ENCODE measurements at places on chromosomes 5 and 9.

GRCh38 chr9:35606138-35606504 lies 1.1 kb downstream of the TESK1 start:
- peak overlapping the region; percentile 97 for H3K27ac ChIP-seq
- peak overlapping the region; percentile 82 for H3K4me3 ChIP-seq
- no peaks in the 10 kb centered on the region for H3K27me3 ChIP-seq
- DNase-seq, result no peak

GRCh38 chr9:129351058-129351641 lies 173.1 kb upstream of the IER5L start:
- no peak overlapping the region for H3K27ac ChIP-seq
- no peaks in the 10 kb centered on the region for H3K27me3 ChIP-seq
- no peaks in the 10 kb centered on the region for H3K36me3 ChIP-seq
- H3K4me3 ChIP-seq, result peak overlapping the region; percentile 59

DNA sequence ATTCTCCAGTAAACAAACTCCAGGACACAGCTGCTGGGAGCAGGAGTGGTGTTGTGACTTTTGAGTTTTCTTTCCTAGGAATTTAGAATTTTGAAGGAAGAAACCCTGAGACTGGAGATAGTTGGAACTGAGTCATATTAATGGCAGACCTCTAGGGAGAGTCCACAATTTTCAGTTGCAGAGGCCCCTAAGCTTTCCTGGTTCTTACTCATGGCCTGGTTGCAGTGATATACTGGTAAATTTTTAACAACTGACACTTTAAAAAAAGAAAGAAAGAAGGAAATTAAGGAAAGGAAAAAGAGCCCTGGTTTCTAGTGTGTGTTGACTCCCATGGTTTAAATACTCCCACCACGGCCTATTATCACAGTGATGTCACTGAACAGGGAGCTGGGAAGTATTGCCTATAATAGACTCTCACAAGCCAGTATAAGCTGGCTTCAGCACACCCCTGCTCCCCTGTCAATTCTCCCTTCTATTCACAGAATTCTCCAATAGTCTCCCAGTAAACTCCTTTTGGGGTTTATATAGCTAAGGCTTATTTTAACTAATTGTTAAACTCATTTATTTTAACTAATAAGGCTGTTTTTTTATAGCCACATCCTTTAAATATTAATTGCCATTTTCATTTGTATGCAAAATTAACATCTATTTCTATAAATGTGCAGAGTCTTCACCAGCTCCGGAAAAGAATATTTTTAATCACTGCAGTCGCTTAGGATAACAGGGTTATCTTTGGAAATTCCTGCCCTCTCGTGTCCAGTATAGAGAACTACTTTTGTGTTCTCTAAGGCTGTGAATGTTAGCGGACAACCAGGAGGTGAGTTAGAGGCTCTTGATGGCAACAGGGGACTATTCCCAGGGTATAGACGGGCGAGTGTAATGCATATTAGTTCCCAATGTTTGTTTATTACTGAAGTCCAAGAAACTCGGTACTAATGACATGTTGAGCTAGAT lies 59.7 kb downstream of the GGTA1 start:
- H3K36me3 ChIP-seq, result no peaks in the 10 kb centered on the region
- H3K4me1 ChIP-seq, result no peaks in the 10 kb centered on the region
- no peaks in the 10 kb centered on the region for H3K27me3 ChIP-seq
- no peak overlapping the region for H3K4me3 ChIP-seq
- H3K27ac ChIP-seq, result no peak overlapping the region

- no peaks in the 10 kb centered on the region for H3K4me1 ChIP-seq
- no peak overlapping the region for H3K27ac ChIP-seq
- no peaks in the 10 kb centered on the region for H3K36me3 ChIP-seq
- no peaks in the 10 kb centered on the region for H3K27me3 ChIP-seq
- no peak for DNase-seq
- H3K4me3 ChIP-seq, result no peak overlapping the region
Measured at GRCh38 chr5:159704160-159704559, 212.1 kb upstream of the ADRA1B start.

GRCh38 chr9:4725706-4726442 lies 15.1 kb downstream of the AK3 start:
- H3K4me3 ChIP-seq, result no peak overlapping the region
- peaks cover 16% of the 10 kb centered on the region for H3K36me3 ChIP-seq
- no peak overlapping the region for H3K27ac ChIP-seq
- H3K4me1 ChIP-seq, result no peaks in the 10 kb centered on the region

DNA sequence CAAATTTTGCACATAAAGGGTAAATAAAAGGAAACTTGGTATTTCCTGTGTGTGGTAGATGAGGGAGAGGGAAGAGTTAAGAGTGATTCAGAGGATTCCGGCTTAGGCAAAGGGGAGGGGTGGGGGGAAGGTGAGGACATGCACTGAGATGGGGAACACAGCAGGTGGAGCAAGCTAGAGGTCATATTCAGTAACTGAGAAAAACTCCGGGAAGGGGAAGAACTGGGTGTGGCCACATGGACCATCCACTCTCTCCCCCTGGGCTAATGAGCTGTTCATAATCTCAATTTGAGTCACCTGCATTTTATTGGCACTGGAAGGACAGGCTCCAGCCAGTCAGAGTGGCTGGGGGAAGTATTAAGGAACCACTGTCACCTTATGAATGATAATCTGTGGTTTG lies 45.1 kb upstream of the UGCG start:
- no peaks in the 10 kb centered on the region for H3K36me3 ChIP-seq
- DNase-seq, result no peak
- H3K4me1 ChIP-seq, result no peaks in the 10 kb centered on the region
- H3K27me3 ChIP-seq, result no peaks in the 10 kb centered on the region

GRCh38 chr9:137461663-137462395 lies 2.7 kb upstream of the NSMF start:
- no peak for DNase-seq
- no peaks in the 10 kb centered on the region for H3K27me3 ChIP-seq
- H3K4me3 ChIP-seq, result peak overlapping the region; percentile 15
- peaks cover 16% of the 10 kb centered on the region for H3K4me1 ChIP-seq

DNA sequence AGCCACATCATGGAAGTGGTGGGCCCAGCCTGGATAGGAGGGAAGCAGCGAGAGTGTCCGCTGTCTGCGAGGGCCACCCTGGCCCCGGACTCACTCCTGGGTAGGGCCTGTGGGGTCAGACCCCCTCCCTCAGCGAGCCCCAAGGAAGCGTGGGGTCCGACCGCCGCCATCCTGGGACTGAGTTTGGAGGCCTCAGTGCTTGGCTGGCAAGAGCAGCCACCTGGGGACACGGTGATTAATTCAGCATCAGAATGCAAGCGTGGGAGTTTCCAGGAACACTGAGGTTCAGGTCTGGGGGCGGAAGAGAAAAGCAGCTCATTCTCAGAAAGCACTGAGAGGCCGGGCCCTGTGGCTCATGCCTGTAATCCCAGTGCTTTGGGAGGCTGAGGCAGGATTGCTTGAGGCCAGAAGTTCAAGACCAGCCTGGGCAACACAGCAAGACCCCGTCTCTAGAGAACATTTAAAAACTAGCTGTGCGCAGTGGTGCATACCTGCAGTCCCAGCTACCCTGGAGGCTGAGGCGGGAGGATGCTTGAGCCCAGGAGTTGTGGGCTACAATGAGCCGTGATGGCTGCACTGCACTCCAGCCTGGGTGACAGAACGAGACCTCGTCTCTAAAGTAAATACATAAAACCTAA lies 18.3 kb upstream of the CAMSAP1 start:
- H3K4me1 ChIP-seq, result no peaks in the 10 kb centered on the region
- H3K4me3 ChIP-seq, result no peak overlapping the region
- no peaks in the 10 kb centered on the region for H3K36me3 ChIP-seq
- H3K27me3 ChIP-seq, result no peaks in the 10 kb centered on the region
- no peak for DNase-seq

- no peak overlapping the region for H3K27ac ChIP-seq
- no peaks in the 10 kb centered on the region for H3K27me3 ChIP-seq
- no peak for DNase-seq
- no peaks in the 10 kb centered on the region for H3K36me3 ChIP-seq
- no peaks in the 10 kb centered on the region for H3K4me1 ChIP-seq
Measured at GRCh38 chr5:169128679-169129078, 172.3 kb downstream of the SLIT3 start.

GRCh38 chr5:156446526-156446925 lies 119.6 kb downstream of the SGCD start:
- H3K36me3 ChIP-seq, result no peaks in the 10 kb centered on the region
- H3K27ac ChIP-seq, result no peak overlapping the region
- no peaks in the 10 kb centered on the region for H3K4me1 ChIP-seq
- H3K4me3 ChIP-seq, result no peak overlapping the region
- H3K27me3 ChIP-seq, result no peaks in the 10 kb centered on the region
- no peak for DNase-seq

DNA sequence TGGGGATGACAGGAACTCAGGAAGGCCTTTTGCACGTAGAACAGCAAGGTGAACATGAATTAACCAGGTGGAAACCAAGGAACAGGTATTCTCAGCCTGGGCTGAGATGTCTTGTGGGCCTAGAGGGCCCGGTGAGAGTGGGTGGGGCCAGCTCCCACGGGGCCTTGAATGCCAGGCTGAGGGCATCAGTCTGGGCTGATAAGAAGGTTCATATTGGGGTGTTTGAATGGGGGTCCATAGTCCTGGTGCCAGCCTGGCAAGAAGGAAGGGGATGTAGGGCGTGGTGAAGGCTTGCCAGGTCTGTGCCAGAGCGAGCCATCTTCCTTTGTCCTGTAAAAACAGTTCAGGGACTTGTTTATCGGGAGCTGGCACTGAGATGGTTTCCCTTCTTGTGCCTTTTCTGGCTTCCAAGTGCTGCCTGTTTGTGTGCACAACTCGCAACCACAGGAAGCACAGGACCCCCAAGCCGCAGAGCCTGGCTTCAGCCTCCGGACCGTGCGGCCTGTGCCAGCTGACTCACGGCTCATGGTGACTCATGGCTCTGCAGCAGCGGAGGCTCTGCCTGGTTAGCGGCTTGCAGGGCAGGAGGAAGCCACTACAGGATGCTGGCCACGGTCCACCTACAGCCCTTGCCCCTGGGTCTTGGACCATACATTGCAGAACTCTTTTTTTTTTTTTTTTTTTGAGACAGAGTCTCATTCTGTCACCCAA lies 2.4 kb downstream of the CARD19 start:
- peaks cover 45% of the 10 kb centered on the region for H3K4me1 ChIP-seq
- peak overlapping the region; percentile 98 for H3K27ac ChIP-seq
- H3K4me3 ChIP-seq, result no peak overlapping the region
- H3K36me3 ChIP-seq, result no peaks in the 10 kb centered on the region
- DNase-seq, result peak; percentile 72

- H3K4me1 ChIP-seq, result no peaks in the 10 kb centered on the region
- H3K27me3 ChIP-seq, result peaks cover 48% of the 10 kb centered on the region
- no peak overlapping the region for H3K4me3 ChIP-seq
- H3K36me3 ChIP-seq, result no peaks in the 10 kb centered on the region
- no peak for DNase-seq
- no peak overlapping the region for H3K27ac ChIP-seq
Measured at GRCh38 chr5:50958852-50959457, 292.5 kb downstream of the PARP8 start.

GRCh38 chr5:31767335-31768031 lies 128.6 kb downstream of the PDZD2 start:
- H3K27me3 ChIP-seq, result no peaks in the 10 kb centered on the region
- H3K4me1 ChIP-seq, result no peaks in the 10 kb centered on the region
- H3K4me3 ChIP-seq, result no peak overlapping the region
- H3K27ac ChIP-seq, result no peak overlapping the region
- no peak for DNase-seq

GRCh38 chr5:142757564-142757963 lies 12.6 kb upstream of the ARHGAP26 start:
- H3K4me3 ChIP-seq, result no peak overlapping the region
- H3K27ac ChIP-seq, result no peak overlapping the region
- no peaks in the 10 kb centered on the region for H3K36me3 ChIP-seq

GRCh38 chr5:159021901-159022556 lies 77.7 kb downstream of the EBF1 start:
- no peaks in the 10 kb centered on the region for H3K36me3 ChIP-seq
- no peaks in the 10 kb centered on the region for H3K27me3 ChIP-seq
- no peak overlapping the region for H3K27ac ChIP-seq
- peaks cover 17% of the 10 kb centered on the region for H3K4me1 ChIP-seq
- H3K4me3 ChIP-seq, result no peak overlapping the region

GRCh38 chr5:73968246-73968645 lies 342.2 kb downstream of the ARHGEF28 start:
- no peak overlapping the region for H3K27ac ChIP-seq
- no peaks in the 10 kb centered on the region for H3K4me1 ChIP-seq
- DNase-seq, result no peak
- no peaks in the 10 kb centered on the region for H3K36me3 ChIP-seq
- H3K27me3 ChIP-seq, result no peaks in the 10 kb centered on the region

GRCh38 chr5:31880449-31880848 lies 241.5 kb downstream of the PDZD2 start:
- H3K27ac ChIP-seq, result no peak overlapping the region
- H3K36me3 ChIP-seq, result no peaks in the 10 kb centered on the region
- no peaks in the 10 kb centered on the region for H3K27me3 ChIP-seq
- DNase-seq, result no peak
- no peak overlapping the region for H3K4me3 ChIP-seq

- H3K4me3 ChIP-seq, result peak overlapping the region; percentile 95
- peak overlapping the region; percentile 95 for H3K27ac ChIP-seq
- H3K27me3 ChIP-seq, result no peaks in the 10 kb centered on the region
- DNase-seq, result no peak
- peaks cover 15% of the 10 kb centered on the region for H3K4me1 ChIP-seq
Measured at GRCh38 chr5:172282272-172283019, 1.1 kb downstream of the UBTD2 start.

GRCh38 chr5:41817625-41818301 lies 52.5 kb downstream of the OXCT1 start:
- H3K27ac ChIP-seq, result no peak overlapping the region
- H3K4me3 ChIP-seq, result no peak overlapping the region
- DNase-seq, result no peak
- no peaks in the 10 kb centered on the region for H3K36me3 ChIP-seq

- H3K27me3 ChIP-seq, result no peaks in the 10 kb centered on the region
- H3K36me3 ChIP-seq, result no peaks in the 10 kb centered on the region
- no peak overlapping the region for H3K4me3 ChIP-seq
- DNase-seq, result no peak
- H3K4me1 ChIP-seq, result no peaks in the 10 kb centered on the region
Measured at GRCh38 chr5:40555886-40556285, 123.8 kb upstream of the PTGER4 start.

DNA sequence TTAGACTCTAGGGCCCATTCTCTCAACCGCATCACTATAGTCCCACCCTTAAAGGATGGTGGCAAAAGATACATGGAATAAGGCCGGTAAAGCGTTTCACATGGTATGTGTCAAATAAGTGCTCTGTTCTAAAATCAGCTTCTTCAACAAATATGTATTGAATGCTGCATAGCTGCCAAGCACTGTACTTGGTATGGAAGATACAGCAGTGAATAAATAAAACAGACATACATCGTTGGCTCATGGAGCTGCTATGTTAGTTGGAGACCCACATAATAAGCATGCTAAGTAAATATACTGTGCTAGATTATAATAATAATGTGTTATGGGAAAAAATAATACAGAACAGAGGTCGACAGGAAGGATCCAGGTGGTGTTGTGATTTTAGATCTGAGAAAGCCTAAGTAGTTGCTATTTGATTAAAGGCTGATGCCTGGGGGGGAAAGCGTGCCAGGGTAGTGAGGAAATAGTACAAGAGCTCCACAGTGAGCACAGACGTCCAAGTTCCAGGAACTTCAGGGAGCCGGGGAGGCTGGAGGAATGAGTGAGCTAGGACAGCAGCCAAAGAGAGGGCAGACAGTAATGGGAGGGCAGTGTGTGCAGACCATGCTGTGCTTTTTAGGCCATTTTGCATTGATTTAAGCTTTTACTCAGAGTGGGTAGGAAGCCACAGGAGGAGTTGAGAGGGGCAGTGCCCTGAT lies 93.7 kb downstream of the JAKMIP2 start:
- no peaks in the 10 kb centered on the region for H3K36me3 ChIP-seq
- no peak overlapping the region for H3K4me3 ChIP-seq
- H3K27me3 ChIP-seq, result no peaks in the 10 kb centered on the region
- peaks cover 8% of the 10 kb centered on the region for H3K4me1 ChIP-seq

- no peaks in the 10 kb centered on the region for H3K27me3 ChIP-seq
- H3K4me3 ChIP-seq, result no peak overlapping the region
- H3K4me1 ChIP-seq, result no peaks in the 10 kb centered on the region
- H3K27ac ChIP-seq, result peak overlapping the region; percentile 85
- no peaks in the 10 kb centered on the region for H3K36me3 ChIP-seq
- DNase-seq, result peak; percentile 64
Measured at GRCh38 chr9:94135222-94135621, 51.0 kb downstream of the PTPDC1 start.
